ENCODE measurements at places on chromosomes 5 and 9. TPM values are rescaled to one million over a fixed set of nuclear protein-coding genes. Genes with fewer than 3 reads are reported as not detected.

Gene CBY3
- 0.07 TPM for polyA plus RNA-seq

Gene CATSPER3
- polyA plus RNA-seq: 1.3 TPM

Gene FBN2
- polyA plus RNA-seq: 0.23 TPM

Gene GPR21
- 0.07 TPM for polyA plus RNA-seq

Gene ZDHHC21
- 5.1 TPM for polyA plus RNA-seq

Gene SPTAN1
- polyA plus RNA-seq: 136 TPM

Gene TMEM167A
- polyA plus RNA-seq: 44.8 TPM

Gene C6
- 0.73 TPM for polyA plus RNA-seq

Gene LCP2
- 131 TPM for polyA plus RNA-seq

Gene SPATA31E1
- polyA plus RNA-seq: 0.02 TPM

Gene F12
- polyA plus RNA-seq: 1.2 TPM
